ENCODE measurements at places on chromosomes 12 and 14.

DNA sequence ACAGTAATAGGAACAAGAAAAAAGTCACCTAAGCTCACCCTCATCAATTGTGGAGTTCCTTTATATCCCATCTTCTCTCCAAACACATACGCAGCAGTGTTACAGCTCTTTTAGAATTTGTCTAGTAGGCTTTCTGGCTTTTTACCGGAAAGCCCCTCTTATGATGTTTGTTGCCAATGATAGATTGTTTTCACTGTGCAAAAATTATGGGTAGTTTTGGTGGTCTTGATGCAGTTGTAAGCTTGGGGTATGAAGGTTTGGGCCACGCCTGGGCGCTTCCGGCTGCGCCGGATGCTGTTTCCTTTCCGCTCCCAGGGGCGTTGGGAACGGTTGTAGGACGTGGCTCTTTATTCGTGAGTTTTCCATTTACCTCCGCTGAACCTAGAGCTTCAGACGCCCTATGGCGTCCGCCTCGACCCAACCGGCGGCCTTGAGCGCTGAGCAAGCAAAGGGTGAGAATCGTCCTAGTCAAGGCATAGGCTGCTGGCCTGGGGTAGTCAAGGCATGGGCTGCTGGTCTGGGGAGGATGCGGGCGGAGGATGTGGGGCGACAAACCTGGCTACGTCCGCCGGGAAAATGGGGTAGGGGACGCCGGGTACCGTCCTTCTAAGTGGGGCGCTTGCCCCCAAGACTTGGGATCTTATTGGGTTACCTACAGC, at the start of the genes C12orf57 and RNU7-1:
TSS of gene C12orf57 (plus strand) at position 301 of the 659 bp plus-strand sequence. CDS start at position 401, 100 bp downstream.
TSS of gene RNU7-1 (plus strand) at position 95 of the 659 bp plus-strand sequence.
- DNase-seq = peak; percentile 85
- peaks cover 41% of the 10 kb centered on the region for H3K4me1 ChIP-seq
- no peaks in the 10 kb centered on the region for H3K27me3 ChIP-seq
- H3K4me3 ChIP-seq = peak within 1 kb of the TSS; percentile 74
- no peaks in the 10 kb centered on the region for H3K36me3 ChIP-seq

DNA sequence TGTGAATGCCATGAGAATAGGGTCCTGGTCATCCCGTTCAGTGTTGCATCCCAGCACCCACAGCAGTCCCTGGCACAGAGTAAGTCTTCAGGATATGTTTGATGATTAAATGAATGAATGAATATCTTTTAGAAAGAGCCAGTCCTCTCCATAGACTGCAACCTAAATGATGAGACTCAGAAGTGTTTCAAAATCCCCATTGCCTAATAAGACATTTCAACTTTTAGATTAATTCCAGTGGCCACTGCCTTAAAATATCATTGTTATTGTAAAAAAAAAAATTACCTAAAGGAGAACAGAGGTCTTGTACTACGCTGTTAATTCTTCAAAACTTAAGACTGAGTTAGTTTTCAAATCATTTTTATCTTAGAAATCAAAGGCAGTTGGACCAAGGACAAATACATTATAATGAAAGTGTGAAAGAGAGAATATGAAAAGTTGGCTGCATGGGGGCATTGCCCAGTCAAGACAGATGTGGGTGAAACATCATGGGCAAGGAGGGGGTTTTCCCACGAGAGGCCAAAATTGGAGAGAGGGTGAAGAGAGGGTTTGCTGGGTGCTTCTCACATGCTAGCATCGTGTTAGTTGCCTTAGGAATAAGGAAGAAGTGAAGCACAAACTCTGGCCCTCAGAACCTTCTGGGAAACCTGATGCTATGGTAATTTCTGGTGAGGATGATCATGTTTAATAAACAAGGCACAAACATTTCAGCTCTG, 26.3 kb upstream of the CPM start:
- no peak overlapping the region for H3K4me3 ChIP-seq
- no peaks in the 10 kb centered on the region for H3K27me3 ChIP-seq
- no peak overlapping the region for H3K27ac ChIP-seq
- DNase-seq = no peak
- H3K4me1 ChIP-seq = no peaks in the 10 kb centered on the region

DNA sequence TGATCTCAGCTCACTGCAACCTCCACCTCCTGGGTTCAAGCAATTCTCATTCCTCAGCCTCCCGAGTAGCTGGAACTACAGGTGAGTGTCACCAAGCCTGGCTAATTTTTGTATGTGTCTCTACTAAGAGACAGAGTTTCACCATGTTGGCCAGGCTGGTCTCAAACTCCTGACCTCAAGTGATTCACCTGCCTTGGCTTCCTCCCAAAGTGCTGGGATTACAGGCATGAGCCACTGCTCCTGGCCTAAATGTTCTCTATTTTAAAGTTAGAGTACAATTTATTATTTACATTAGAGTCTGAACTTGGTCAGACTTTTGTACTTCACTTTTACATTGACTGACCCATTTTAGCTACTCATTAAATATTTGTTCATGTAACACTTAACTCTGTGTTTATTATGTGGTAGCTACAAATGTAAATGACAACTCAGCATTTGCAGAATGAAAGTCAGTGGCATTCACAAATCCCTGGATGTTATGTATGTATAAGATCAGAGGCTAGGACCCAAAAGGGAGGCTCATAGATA, 409.6 kb downstream of the APAF1 start:
- H3K4me3 ChIP-seq = no peak overlapping the region
- no peaks in the 10 kb centered on the region for H3K27me3 ChIP-seq
- DNase-seq = no peak
- H3K36me3 ChIP-seq = no peaks in the 10 kb centered on the region
- H3K4me1 ChIP-seq = no peaks in the 10 kb centered on the region
- no peak overlapping the region for H3K27ac ChIP-seq

DNA sequence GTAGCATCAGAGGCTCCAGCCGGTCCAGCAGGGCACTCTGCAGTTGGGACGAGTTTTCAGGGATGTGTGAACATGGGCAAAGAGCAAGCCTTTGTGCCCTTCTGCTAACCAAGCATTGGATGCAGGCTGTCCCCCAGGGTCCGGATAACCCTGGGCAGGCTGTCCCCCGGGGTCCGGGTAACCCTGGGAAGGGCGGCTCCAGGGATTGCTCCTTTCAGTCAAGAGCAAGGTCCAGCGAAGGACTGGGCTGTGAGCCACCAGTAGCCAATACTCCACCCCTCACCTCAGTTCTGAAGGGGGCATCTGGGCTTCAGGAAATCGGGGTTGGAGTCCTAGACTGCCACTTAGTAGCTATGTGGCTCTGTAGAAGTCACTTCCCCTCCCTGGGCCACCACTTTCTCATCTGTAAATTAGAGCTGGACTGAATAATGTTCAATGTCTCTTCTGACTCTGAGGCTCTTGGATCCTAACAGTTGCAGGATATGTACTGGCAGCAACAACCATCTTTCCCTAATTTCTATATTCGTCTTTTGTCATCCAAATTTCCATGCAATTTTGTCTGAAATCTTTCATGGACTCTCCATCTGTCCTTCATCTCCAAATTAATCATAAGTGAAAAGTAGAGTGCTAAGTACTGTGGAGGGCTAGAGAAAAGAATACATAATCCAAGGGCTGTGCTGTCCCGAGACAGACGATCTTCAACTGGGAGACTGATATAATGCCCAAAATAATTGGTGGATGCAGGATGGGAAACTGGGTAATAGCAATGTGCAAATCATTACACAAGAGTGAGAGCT, 137.4 kb upstream of the NTF3 start:
- no peaks in the 10 kb centered on the region for H3K4me1 ChIP-seq
- no peaks in the 10 kb centered on the region for H3K36me3 ChIP-seq
- H3K27ac ChIP-seq = no peak overlapping the region
- H3K27me3 ChIP-seq = peaks cover 6% of the 10 kb centered on the region

GRCh38 chr12:47707905-47708543, 2.2 kb upstream of the RPAP3 start:
- H3K27me3 ChIP-seq = no peaks in the 10 kb centered on the region
- no peak overlapping the region for H3K27ac ChIP-seq
- no peaks in the 10 kb centered on the region for H3K36me3 ChIP-seq
- peaks cover 11% of the 10 kb centered on the region for H3K4me1 ChIP-seq

DNA sequence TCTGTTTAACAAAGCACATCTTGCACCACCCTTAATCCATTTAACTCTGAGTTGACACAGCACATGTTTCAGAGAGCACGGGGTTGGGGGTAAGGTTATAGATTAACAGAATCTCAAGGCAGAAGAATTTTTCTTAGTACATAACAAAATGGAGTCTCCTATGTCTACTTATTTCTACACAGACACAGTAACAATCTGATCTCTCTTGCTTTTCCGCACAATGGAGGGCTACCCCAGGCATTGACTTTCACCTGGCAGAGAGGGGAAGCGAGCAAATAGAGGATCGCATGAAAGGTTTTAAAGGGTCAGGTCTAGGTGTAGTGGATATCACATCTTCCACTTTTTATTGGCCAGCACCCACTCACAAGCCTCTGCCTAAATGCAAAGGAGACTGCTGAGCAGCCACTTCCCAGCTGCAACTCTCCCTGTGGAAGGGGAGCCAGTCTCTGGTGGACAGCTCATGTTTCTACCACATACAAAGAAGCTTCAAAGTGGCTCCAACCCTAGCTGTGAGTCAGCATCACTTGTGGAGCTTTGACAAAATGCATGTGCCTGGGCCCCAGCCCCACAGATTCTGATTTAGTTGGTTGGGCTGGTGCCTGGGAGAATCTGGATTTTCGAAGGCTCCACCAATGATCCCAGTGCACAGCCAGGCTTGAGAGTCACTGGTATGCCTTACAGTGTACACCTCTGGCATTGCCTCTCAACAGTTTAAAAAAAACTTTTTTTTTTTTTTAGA, 7.2 kb upstream of the FNTB start:
- H3K4me1 ChIP-seq = peaks cover 7% of the 10 kb centered on the region
- H3K27ac ChIP-seq = no peak overlapping the region
- no peaks in the 10 kb centered on the region for H3K36me3 ChIP-seq
- no peaks in the 10 kb centered on the region for H3K27me3 ChIP-seq
- no peak overlapping the region for H3K4me3 ChIP-seq

- peak; percentile 70 for DNase-seq
- no peaks in the 10 kb centered on the region for H3K27me3 ChIP-seq
- H3K36me3 ChIP-seq = no peaks in the 10 kb centered on the region
- H3K4me3 ChIP-seq = peak overlapping the region; percentile 88
- peak overlapping the region; percentile 98 for H3K27ac ChIP-seq
Measured at GRCh38 chr12:56007564-56008559, 10.8 kb downstream of the SUOX start.

GRCh38 chr14:69002069-69002468, 23.0 kb upstream of the ACTN1 start:
- H3K27ac ChIP-seq = no peak overlapping the region
- H3K36me3 ChIP-seq = no peaks in the 10 kb centered on the region
- H3K27me3 ChIP-seq = no peaks in the 10 kb centered on the region
- DNase-seq = peak; percentile 20
- no peaks in the 10 kb centered on the region for H3K4me1 ChIP-seq

DNA sequence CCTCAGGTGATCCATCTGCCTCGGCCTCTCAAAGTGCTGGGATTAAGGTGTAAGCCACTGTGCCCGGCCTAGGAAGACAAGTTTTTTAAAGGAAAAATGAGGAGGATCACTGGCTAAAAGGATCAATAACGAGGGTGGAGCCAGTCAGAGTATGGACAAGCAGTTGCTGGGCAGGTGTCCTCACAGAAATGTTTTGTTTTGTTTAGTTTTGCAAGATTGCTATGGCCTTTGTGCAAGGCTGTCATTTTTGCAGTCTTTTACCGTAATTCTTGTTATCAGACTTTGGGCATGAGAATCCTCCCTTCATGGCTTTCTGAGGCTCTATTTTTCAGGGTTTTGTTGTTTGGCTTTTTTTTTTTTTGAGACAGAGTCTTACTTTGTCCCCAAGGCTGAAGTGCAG, 11.9 kb upstream of the METAP2 start:
- no peak for DNase-seq
- H3K4me3 ChIP-seq = no peak overlapping the region
- no peaks in the 10 kb centered on the region for H3K4me1 ChIP-seq
- no peaks in the 10 kb centered on the region for H3K36me3 ChIP-seq
- H3K27ac ChIP-seq = no peak overlapping the region

DNA sequence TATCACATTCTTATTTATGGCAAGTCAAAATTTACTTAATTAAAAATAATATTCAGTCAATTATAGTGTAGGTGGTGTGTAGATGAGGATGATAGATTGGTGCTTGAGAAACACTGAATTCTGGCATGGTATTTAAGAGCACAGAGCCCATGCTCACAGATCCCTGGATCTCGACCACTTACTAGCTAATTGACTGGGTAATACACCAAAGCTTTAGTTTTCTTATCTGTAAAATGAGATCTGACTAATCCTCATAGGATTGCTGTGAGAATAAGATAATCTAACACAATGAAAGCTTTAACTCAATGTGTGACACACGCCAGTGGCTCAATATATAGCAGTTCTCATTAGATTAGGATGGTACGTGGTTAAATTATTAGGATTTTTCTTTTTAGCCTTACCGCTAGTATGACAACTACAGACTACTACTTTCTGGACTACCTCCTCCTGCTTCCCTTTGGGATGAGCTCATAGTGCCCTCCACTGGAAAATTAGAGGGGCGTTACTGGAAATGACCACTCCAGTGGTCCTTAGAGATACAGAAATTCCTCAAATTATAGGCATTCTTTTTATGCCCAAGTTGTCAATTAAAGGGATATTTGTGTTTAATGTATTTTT, 482.8 kb upstream of the TBX3 start:
- no peak for DNase-seq
- H3K4me3 ChIP-seq = no peak overlapping the region
- H3K4me1 ChIP-seq = no peaks in the 10 kb centered on the region
- H3K27ac ChIP-seq = no peak overlapping the region
- no peaks in the 10 kb centered on the region for H3K36me3 ChIP-seq
- H3K27me3 ChIP-seq = no peaks in the 10 kb centered on the region
